Nucleus accumbens (tissue), 56 donors: ENCODE measurements at places on chromosomes 1 and 21.

- no peak for DNase-seq
Measured at GRCh38 chr1:93087532-93087931, 8.4 kb downstream of the MTF2 start.

DNA sequence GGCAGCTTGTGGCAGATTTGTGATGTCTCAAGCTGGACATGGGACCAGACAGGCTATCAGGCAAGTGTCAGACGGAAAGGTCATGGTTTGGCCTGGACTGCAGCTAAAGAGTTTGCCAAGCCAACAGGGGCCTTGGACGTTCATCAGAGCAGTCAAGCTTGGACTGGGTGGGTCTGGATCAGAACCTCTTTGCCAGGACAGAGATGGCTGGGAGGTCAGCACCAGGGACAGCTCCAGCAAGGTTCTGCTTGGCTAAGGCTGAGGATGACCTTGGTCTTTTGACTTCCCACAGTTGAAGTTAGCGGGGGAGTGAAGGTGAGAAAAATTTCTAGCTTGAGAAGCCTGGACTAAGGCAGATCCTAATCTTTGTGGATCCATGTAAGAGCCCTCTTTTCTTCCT lies 68.1 kb downstream of the GRIK3 start:
- no peak for DNase-seq

DNA sequence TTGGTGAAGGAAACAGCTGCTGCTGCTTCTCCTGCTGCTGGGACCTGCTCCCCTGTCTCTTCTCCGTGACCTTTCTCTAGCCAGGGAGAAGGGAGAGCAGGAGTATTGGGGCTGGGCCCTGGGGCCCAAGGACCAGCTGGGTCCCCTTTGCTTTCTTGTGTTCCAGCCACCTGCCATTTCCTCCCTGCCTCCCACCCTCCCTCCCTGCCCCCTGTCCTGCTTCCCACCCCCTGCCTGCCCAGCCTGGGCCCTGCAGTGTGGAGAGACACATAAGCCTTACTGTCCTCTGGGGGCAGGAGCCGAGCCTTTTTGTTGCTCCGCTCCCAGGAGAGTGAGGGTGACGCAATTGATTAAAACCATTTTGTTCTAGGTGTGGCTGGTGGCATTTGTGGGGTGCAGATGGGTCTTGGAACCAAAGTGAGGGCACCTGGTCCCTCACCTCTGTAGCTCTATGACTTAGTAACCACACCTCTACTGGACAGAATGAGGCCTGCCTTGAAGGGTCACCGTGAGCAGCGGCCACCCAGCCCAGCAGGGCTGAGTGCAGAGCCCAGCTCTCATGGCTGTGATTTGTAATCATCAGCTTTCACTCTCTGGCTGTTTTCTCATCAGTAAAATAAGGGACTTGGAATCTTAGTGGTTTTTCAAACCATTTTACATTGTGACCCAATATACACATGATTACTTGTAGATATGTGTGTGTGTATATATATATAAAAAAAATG lies 13.9 kb upstream of the TMEM222 start:
- no peak for DNase-seq

DNA sequence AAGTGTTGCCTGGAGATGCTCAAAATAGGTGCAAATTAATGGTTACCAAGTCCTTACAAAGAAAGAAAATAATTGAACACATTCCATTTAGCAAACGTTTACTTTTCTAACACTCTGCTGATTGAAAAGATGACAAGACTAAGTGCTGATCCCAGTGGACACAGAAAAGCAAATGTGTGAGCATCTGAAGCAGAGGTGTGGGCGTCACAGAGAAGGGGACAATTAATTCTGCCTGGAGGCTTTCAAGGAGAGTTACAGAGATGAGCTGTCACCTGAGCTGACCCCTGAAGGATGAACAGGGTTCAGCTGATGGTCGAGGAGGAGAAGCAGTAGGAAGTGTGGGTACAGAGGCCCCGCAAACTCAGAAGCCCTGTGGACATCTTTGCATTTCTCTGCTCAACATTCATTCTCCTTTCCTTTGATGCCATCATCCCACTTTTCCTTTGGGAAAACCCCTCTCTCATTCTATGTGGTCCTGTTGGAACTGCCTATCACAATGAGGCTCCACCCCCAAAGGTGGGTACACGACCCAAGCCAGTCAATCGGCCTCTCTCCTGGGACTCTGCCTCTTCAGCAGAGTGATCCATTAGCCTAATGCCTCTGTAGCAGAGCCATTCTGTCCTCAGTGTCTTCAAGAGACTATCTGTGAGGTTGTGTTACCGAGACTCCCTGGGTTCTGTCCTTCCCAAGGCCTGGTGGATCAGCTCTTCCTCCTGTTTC lies 17.2 kb upstream of the PLA2G2E start:
- no peak for DNase-seq

DNA sequence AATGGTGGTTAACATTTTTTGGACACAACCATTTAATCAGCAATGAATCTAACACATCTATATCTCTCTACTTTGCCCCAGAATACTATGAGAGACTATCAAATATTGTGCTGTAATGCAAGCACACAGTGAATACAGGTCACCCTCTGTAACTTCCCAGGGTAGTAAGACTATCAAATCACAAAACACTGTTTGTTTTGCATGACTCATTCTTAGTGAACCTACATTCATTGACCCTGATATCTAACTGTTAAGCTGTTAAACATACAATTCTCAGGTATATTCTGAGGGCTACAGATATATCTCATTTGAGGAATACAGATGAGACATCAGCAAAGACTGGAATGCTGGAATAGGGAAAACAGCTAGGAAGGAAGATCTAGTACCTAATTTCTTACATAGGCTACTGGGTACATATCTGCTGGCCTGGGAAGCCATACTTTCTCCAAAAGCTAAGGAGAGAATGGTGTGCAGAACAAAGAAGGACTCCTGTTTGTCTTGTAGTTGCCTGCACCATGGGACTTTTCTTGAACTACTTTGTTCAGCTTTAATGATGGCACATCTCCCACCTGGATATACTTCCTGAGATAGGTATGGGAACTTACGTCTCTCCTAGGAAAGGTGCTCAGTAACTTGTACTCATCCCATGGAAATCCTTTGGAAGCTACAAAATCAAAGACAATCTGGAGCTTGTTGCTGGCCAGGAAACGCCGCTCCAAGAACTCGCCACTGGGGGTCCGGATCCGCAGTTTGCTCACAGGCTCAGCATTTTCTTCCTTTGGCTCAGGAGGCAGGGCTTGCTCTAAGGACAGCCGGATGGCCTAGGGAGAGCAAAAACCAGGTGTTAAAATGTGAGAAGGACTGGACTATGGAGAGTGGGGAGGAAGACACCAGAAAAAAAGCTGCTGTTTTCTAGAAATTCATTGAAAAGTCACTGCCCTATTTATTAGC lies 51.9 kb upstream of the DMRTA2 start:
- no peak for DNase-seq

- DNase-seq: no peak
Measured at GRCh38 chr21:41622831-41623548, 115.0 kb upstream of the TMPRSS2 start.

- DNase-seq: no peak
Measured at GRCh38 chr1:41860771-41861170, 58.0 kb downstream of the HIVEP3 start.

- DNase-seq: no peak
Measured at GRCh38 chr1:43447891-43448708, 5.6 kb downstream of the HYI start.

DNA sequence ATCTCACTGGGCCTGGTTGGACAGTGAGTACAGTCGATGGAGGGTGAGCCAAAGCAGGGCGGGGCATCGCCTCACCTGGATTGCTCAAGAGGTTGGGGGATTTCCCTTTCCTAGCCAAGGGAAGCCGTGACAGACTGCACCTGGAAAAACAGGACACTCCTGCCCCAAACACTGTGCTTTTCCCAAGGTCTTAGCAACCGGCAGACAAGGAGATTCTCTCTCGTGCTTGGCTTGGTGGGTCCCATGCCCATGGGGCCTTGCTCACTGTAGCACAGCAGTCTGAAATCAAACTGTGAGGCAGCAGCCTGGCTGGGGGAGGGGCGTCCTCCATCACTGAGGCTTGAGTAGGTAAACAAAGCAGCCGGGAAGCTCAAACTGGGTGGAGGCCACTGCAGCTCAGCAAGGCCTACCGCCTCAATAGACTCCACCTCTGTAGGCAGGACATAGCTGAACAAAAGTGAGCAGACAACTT lies 11.3 kb downstream of the C1orf105 start:
- DNase-seq: no peak

DNA sequence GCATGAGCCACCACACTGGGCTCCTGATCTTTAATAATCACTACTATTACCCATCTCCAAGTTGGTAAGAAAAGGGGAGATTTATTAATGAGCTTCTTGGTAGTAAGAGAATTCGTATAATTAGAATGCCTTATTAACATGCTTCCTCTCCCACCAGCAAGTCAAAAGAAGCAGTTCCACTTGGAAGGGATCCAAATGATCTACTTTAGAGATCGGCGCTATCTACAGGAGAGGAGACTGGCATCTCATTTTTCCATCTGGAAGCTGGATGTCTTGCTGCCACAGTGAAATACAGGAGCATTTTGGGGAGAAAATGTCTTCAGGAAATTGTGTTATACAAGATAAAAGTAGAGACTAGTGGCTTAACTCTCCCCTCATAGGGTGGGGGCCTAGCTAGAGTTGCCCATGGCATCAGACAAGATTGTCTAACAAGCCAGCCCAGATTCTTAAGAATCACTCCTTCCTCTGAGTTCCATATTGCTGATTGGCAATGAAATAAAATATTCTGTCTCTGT lies 33.6 kb upstream of the CAMSAP2 start:
- DNase-seq: no peak

DNA sequence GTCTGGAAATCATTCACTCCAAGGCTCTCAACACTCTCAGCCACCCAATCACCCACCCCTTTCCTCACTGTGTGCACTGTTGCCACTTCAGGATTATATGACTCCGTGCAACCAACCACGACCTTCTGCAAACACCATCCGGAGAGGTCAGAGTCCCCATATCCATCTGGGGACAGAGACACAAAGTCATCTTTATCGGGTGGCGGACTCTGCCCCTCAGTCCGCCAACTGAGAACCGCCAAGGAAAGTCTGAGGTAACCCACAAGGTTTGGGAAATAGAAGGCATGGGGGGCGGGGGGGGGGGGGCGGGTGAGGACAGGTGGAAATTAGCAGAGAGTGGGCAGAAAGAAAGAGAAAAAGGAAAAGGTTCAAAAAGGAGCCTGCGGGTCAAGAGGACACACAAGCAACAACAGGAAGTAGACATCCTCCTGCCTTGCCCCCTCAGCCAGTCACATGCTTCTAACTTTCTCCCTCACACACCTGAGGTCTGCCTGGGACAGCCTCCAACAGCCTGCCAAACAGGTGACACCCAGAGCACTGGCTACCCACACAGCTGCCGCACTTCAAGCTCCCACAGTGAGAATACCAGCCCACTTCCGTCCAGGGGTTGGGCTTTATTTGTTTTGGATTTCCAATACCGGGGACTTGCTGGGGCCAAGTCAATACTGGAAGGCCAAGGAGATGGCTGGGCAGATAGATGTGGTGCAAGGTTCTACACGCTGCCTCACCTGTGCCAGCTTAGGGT lies 58.1 kb downstream of the SSBP3 start:
- no peak for DNase-seq

DNA sequence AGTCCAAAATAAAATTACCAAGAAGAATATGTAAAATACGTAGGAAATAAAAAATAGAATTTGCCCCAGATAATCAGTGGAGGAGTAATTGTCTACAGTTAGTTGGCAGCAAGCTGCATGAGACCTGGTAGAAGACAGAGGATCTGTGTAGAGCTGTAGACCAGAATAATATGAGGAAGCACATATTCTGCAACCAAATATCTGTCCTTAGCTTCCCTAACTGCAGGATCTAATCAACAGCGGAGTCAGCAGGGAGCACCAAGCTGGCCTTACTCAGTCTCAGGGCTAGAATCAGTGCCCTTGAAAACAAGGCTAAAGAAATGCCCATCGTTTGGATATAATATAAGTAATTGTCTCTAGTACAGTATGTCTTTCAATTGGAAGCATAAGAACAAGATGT lies 6.1 kb upstream of the GCSAML start:
- DNase-seq: no peak

DNA sequence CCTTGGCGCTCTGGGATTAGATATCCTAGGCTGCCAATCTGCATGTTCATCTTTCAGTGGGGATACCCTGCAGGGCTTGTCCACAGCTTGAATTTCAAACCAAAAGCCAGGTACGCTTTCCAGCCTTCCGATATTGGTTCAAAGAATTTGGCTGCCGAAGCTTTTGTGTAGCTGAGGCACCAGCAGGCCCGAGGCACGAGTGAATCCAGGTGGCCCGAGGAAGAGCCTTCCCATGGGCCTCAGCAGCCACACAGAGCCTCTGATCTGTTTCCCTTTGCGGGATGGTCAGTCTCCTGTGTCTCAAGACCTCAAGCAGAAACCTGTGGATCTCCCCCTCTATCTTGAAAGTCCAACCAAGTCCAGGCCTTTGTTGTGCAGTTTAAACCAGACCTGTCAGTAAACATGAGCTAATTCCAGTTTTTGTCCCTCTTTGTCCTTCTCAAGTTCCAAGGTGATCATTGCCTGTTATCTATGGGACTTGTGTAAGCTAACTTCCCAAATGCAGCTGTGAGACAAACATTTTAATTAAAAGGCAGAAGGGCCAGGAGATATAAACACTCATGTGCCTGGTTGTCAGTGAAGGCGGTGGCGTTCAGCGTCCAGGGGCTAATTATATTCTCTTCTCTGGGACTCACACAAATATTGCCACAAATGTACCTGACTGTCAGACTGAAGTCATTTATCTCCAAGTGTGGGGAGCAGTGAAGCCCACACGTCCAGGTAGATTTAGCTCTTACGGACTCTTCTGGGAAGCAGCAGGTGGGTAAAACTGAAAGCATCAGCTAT lies 30.6 kb downstream of the VANGL1 start:
- no peak for DNase-seq

GRCh38 chr1:166855558-166855957 lies 16.3 kb downstream of the POGK start:
- DNase-seq: no peak

GRCh38 chr1:25780318-25781129 lies 19.5 kb upstream of the SELENON start:
- no peak for DNase-seq

DNA sequence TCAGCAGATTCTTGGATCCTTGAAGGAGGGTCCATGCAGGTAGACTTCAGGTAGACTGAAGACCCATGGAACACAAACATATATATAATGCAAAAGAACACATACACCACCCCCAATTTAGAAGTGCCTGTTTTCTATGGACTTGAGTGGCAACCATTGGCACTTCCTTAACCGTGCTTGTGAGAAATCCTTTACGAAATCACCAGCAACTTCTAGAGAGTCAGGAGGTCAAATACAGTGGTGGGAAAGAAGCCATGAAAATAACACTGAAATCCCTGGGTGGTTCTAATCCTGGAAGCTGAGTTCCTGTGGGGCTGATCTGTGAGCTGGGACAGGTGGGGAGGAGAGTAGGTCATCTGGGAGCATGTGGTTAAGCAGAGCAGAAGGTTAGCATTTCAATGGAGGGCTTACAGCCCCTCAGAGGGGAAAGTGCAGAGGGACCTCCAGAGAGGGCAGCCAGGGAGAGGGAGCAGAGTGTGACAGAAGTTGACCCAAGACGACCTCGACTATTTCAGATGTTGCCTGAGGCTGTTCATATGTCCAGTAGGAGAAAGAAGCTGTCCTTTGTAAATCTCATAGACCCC lies 13.0 kb upstream of the IL10 start:
- DNase-seq: no peak
